ENCODE measurements at places on chromosomes 1 and 21.

- DNase-seq: no peak
These were observed 1628.9 kb upstream of the PRMT6 start for GRCh38 chr1:105427543-105427942.

DNA sequence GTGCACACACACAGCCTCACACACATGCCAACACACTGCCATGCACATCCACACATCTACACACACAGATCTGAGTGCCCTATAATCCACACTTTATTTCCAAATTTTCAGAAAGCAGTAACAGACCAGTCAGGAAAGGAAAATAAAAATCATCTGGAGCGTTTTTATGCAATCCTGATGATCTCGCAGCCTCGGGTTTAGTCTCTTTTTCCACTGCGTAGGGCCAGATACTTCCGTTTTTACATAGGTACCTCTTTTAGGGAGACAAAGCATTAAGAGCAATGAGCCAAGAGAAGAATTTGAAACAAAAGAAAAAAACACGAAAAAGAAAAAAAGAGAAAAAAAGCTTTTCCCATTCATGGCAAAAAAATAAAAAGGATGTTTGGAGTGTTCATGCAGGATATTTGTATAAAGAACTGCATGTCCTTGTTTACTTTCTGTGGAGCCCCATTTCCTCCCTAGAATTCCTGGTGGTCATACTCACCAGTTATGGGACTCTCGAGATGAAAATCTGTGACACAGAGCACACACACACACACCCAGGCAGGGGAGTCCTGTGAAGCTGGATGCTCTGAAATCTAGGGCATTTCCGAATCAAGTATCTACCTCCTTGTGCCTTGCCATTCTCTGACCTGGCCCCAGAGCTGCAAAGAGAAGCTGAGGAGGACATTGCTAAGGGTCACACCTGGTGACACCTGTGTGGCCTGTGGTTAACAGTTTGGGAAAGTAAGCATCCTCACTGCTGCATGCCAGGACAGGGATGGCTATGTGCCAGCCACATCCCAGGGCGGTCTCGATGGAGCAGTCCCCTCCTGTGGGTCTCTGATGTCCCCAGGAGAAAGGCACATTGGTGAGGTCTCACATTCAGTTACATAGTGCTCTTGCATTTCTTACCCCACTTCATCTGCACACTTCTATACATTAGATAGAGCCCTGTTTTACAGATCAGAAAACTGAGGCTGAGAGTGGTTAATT, 83.6 kb downstream of the RUNX1 start:
- no peak for DNase-seq

DNA sequence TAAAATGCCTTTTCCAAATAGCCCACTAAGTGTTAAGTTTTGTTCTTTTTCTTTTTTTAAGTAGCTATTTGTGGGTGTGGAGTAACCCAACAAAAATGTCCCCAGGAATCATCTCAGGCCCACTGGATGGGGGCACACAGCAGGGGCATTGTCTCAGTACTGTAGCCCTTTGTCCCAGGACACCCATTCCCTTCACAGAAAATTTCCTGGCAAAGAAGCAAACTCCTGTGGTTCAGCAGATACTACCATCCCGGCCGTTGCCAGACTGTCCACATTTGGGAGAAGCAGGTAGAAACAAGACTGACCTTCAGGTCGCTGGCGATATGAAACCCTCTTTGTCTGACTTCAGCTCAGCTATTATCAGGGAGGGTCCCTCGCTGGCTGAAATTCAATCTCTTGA, 23.7 kb upstream of the SRRM1 start:
- no peak for DNase-seq

DNA sequence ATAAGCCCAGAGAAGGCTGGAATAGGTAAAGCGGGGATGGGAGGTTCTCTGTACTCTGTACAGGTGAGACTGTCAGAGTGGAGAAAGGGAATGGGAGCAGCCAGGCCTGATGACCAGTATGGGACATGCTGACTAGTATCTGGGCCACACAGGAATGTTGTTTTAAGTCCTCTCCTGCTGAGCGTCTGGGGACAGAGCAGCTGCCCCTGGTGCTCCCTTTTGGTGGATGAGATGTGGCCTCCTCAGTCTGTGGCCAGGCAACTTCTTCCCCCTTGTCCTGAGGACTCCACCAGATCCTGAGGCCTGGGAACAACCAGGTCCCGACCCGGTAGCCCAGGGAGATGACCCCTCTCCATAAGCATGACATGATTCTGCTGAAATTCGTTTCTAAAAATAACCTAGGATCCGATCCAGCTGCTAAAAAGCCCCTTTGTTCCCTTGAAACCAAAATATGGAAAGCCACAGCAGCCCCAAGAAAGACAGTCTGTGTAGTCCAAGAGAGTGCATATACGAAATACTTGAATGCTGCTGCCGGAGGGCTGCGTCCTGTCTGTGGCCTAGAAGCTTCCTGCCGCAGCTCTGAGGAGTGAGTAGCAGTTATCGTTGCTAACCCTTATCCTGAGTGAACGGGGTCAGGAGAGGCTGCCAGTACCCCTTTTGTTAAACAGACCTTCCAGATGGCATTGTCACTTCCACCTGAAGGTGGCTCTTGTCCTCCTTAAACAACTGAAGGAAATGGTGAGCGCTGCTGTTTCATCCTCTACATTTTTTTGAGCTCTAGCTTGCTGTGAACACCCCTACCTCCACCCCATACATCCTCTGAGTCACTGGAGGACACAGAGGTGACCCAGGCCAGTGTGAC, 47.1 kb downstream of the ATP2B4 start:
- no peak for DNase-seq

GRCh38 chr1:60235275-60235674, 161.7 kb upstream of the C1orf87 start:
- DNase-seq: no peak

DNA sequence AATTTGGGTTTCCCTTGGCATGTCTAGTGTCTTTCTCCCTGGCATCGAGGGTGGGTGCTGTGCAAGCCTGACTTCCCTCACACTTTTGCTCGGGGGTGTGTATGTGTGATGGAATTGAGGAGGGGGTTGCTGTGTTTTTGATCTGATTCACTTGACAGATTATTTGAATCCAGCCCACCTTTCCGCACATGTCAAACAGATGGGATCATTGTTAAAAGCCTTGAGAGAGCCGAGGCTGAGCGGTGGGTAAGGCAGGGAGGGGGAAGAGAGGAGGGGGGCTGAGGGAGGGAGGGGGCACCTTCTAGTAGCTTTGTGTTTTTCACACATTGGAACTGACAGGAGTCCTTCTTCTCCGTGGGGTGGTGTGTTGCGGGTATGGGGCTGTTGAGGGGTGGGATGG, 90.0 kb downstream of the PAPPA2 start:
- DNase-seq: no peak

GRCh38 chr1:47147047-47147785, 10.0 kb downstream of the CYP4A22 start:
- DNase-seq: no peak

DNA sequence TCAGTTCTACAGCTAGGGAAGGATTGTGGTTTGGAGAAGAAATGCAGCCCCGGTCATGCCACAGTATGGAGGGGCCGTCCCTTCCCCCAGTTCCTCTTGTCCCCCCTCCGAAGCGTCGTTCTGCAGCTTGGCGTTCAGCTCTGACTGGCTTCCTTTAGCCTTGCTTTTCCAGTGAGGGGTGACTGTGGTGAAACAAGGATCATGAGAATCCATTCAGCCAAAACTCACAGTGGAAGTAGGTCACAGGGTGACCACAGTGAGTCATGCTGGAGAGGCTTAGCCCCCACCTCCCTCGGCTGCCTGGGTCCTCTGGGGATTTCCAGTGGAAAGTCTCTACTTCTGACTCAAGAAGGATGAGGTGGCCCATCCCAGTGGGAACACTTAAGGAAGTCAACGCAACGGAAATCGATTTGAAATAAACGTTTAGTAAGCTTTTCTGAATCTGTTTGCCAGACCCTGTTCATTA, 37.3 kb upstream of the COL6A2 start:
- DNase-seq: no peak

GRCh38 chr1:91054780-91055481, 33.1 kb upstream of the ZNF644 start:
- DNase-seq: no peak

Data from stimulated activated CD4-positive, alpha-beta T cell treated with anti-CD3 and anti-CD28 coated beads, Interleukin-12 subunit alpha, Interleukin-12 subunit beta, amount 100 ng/mL, for 24 hours (primary cell).